Neuronal stem cell (in vitro differentiated cells): ENCODE measurements at places on chromosomes 7 and 10.

GRCh38 chr10:102433619-102434046, 1.3 kb upstream of the CUEDC2 start:
- no peak for DNase-seq

GRCh38 chr10:34151481-34151880, 663.6 kb downstream of the PARD3 start:
- no peak for DNase-seq

DNA sequence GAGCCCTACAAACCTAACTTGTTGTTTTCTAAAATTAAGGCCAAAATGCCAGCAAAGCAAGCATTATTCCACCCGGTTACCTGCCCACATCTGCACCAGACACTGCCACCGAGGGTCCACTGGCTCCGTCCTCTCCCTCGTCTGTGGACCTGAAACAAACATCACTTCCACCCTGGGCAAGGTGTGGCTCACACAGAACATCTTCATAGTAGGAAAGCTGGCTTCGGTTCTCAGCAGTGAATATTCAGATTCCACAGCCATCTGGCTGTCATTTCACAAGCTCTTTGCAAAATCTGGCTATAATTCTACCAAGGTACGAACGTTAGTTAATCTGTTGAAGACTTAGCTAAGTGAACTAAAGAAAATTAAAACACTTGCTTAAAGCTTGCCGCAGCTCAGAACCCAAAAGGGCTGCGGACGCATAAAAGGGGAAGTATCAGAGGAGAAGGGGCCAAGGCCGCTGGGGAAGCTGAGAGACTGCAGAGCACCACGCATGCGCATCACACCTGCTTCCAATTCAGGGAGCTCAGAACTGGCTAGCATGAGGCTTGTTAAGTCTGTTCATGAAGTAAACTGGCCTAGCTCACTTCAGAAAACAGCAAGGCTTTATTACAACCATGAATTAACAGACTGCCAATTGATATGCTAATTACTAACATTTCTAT, 46.1 kb downstream of the PTPRN2 start:
- no peak for DNase-seq

GRCh38 chr7:116501425-116502167, 2.1 kb downstream of the CAV2 start:
- no peak for DNase-seq

GRCh38 chr10:98456686-98457482, 10.1 kb upstream of the HPS1 start:
- DNase-seq: no peak

DNA sequence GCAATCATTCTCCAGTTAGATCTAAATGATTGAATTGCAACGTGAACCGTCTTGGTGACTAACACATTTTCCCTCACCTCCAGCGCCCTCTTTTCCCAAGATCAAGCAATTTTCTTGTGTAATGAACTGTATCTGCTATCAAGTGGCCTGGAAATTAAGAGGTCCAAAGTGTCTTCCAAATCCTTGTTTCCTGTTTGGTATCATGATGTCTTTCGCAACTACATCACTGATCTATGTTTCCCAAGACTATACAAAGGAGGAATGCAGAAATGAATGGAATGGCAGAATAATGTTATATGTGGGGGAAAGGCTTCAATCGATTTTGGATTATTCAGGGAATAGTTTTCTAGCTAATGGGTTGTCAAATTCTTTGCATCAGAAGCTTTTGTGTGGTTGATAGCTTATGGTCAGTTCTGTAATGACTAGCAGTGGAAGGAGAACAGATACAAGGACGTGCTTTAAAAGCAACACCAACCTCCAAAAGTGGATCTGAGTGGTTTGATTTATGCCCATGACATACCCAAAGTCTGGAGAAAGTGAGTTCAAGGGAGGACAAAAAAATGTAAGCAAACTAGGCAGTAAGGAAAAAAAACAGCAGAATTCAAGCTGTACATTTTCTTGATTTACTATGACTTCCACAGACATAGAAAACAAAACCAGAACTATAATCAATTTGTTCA, 14.6 kb upstream of the ZEB1 start:
- DNase-seq: no peak

DNA sequence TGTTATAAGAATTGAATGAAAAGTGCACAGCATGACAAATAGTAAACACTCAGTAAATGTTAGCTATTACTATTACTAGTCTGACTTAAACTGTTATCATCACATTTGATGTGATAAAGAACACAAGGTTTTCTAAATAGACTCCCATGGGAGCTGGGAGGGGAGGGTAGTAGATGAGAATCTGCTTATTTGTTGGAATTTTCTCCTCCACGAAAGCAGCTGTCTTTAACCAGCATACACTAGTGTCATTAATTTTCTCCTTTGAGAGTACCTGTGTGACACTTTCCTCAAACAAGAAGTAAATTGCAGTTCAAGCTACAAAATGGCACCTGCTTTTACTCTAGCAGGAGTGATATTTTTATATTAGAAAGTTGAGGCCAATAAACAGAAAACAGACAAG, 200.1 kb downstream of the SKAP2 start:
- no peak for DNase-seq

- DNase-seq: no peak
These were observed 59.4 kb upstream of the CAMK2B start for GRCh38 chr7:44384586-44385433.

DNA sequence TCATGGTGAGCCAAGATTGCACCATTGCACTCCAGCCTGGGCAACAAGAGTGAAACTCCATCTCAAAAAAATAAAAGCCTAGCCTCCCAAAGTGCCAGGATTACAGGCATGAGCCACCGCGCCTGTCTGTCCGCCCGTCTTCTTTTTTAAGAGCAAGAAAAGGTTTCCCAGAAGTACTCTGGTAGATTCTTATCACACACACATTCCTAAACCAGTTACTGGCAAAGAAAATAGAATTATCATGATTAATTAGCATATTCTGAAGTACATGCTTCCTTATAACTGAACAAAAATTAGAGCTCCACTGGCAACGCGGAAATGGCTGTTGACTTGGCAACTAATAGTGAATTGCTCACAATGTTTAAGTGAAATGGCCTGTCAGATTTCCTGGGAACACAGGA, 87.0 kb downstream of the ADK start:
- DNase-seq: no peak

DNA sequence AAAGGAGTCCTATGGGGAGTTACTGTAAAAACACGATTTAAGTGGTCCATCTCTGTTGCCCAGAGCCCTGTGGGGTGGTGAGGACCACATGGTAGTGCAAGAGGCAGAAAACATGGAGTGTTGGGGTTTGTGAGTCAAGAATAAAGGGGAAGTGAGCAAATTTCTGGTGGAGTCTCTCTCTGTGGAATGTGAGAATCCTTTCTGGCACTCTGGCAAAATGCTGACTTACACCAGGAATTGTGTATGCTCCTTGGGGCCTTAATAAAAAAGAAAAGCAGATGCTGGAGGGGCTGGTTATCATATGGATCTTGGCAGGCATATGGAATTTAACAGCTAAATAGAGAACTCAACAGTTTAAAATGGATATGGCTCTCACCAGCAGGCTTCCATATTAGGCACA, 486.0 kb downstream of the TNS3 start:
- no peak for DNase-seq

DNA sequence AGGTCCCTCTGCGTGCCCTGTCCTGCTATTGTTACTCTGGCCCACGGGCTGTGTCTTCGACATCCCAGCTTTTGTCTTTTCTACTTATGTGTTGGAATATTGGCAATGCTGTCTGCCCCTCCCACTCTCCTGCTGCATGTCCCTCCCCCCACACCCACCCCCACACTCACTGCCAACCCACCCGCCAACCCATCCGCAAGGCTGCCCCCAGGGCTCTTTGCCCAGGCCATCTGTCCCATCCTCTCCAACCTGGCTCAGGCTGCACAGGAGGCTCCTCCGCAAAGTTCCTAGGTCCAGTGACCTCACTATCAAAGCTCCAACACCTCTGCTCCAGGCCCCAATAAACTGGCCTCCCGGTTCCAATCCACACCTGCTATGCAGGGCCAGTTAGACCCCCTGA, 167.1 kb upstream of the PRR15 start:
- DNase-seq: no peak

- no peak for DNase-seq
These were observed 65.8 kb downstream of the MINDY4 start for GRCh38 chr7:30836991-30837390.

DNA sequence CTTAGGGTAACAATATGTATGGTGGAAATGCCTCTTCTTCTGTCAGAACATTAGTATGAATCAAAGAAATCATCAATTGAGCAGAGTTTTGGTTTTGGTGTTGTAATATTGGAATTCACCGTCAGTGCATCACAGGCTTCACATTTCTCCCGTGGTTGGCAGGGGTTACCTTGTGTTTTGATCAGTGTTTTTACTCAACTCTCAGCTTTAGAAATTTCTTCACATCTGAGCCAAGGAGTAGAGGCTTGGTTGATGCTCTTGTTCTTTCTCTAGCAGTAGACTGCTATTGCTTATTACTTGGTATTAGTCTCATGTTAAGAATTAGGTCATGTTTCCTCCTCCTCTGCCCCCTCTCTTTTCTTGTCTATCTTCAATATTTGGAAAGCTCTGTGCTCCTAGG, 188.8 kb upstream of the SMIM30 start:
- DNase-seq: no peak

GRCh38 chr10:48934672-48935501, 4.8 kb downstream of the LRRC18 start:
- no peak for DNase-seq

GRCh38 chr10:34498821-34499220, 316.3 kb downstream of the PARD3 start:
- no peak for DNase-seq

DNA sequence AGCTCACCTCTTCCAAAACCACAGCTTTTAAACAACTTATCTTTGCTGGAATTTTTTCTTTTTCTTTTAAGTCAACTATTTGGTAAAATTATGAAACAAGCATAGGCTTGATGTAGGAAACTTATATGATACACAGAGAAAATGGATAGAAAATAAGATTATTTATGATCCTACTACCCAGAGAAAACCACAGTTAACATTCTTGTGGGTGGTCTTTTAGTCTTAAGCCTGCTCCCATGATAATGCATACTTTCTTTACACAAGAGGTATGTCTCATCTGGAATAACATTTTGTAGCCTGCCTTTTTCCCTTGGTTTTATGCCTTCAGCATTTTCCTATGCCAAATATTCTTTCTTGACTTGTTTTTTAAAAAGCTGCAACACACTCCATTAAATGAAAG, 21.4 kb downstream of the PLPP4 start:
- DNase-seq: no peak
